CD8-positive, alpha-beta memory T cell (primary cell): ENCODE measurements at places on chromosomes 1 and 21.

GRCh38 chr1:227998374-227999055 is 8.3 kb upstream of the WNT3A start:
- no peak for DNase-seq

GRCh38 chr21:45531393-45532215 is 10.6 kb downstream of the SLC19A1 start:
- no peak for DNase-seq

DNA sequence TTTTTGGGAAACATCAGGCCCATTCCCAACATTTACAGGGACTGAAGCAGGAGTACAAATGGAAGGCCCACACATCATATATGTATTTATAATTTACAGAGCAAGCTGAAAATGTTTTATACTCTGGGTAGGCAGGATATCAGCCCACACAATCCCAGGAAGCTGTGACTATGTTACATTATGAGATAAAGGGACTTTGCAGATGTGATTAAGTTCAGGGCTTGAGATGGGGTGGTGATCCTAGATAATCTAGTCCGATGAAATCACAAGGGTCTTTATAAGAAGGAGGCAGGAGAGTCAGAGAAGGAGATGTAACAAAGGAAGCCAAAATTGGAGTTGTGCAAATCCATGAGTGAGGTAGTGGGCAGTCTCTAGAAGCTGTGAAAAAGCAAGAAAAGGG is 160.5 kb downstream of the PDE4B start:
- DNase-seq, result no peak

DNA sequence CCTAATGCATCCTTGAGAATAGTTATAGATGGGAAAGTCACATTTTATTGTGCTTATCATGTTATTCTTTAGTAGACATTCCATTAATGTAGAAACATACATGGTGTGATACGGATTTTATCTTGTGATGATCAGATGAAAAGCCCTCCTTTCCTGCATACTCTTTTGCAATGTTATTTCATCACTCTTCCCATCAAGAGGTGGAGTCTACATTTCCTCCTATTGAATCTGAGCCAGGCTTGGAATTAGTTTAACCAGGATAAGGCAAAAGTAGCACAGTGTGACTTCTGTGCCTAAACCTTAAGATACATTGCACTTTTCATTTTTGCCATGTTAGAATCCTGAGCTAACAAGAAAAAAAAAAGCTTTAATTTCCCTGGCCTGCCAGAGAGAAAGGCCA is 393.7 kb upstream of the ST6GALNAC5 start:
- no peak for DNase-seq

DNA sequence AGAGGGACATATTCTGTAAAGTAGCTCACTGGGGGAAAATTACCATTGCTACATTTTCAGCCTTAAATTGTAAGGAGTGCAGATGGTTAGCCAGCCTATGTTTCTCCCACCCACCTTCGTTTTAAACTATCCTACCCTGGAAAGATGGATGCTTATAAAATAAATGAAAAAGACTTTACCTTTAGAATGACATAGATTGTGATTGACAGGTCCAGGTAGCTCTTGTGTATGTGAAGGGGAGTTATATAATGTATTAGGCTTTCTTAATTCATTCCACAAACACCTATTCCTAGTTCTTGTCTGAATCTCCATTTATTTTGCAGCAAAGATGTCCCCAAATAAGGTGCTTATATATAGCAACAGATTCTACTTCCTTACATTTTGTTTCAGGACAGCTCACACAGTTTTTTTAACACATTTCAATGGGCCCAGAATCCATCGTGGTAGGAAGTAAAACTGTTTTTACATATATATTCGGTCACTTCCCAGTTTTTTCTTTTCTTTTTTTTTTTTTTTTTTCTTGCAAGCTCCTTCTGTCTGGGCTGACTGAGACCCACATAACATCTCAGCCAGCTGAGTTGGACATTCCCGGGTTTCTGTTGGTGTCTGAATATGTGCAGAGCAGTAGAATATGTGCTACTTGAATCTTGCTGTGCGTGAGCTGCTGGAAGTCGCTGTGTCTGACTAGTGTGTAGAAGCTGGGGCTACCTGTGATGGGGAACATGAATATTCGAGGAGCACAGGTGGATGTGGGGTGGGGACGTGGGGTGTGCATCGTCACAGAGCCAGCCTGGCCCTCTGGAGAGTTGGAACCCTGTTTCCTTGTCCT is 27.8 kb downstream of the UCK2 start:
- DNase-seq, result no peak

- DNase-seq, result no peak
Observed at GRCh38 chr1:1911350-1912041, 3.6 kb upstream of the CALML6 start.

DNA sequence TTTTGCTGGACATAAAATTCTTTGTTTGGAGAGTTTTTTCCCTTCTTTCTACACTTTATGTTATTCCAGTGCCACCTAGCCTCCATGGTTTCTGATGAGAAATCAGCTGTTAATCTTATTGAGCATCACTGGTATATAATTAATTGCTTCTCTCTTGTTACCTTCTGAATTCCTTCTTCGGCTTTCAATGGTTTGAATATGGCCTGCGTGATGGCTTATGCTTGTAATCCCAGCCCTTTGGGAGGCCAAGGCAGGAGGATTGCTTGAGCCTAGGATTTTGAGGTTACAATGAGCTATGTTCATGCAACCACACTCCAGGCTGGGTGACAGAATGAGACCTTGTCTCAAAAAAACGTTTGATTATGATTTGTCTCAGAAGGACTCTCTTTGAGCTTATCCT is 13.0 kb upstream of the CNIH4 start:
- no peak for DNase-seq

- no peak for DNase-seq
Observed at GRCh38 chr21:43318841-43319781, 107.8 kb downstream of the SIK1 start.

DNA sequence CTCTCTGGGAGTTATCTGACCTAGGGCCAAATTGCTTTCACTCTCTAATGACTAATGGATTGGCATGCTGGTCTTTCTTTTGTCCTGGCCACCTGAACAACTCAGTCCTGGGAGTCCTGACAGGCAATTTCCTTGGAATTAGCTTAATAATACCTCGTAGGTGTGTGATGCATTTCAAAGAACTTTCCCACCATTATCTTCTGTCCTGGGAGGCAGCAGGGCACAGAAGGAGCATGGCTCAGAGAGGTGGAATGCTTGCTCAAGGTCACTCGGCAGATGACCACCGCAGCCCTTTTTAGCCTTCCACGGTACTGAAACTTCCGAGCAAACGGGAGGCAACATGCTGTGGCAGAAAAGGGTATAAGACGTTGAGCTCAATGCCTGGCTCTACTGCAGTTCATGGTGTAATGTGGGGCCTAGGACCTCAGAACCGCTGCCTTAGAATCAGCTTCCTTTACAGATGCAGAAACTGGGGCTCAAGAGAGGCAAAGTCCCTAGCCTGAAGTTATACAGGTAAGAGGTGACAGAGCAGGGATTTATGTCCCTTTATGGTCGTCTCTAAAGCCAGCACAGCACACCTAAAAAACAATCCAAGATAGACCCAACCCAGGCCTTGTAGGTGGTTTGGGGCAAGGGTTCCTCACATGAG is 3.2 kb downstream of the ID3 start:
- DNase-seq, result no peak

- DNase-seq, result no peak
Observed at GRCh38 chr1:110928191-110928590, 35.5 kb downstream of the LRIF1 start.

DNA sequence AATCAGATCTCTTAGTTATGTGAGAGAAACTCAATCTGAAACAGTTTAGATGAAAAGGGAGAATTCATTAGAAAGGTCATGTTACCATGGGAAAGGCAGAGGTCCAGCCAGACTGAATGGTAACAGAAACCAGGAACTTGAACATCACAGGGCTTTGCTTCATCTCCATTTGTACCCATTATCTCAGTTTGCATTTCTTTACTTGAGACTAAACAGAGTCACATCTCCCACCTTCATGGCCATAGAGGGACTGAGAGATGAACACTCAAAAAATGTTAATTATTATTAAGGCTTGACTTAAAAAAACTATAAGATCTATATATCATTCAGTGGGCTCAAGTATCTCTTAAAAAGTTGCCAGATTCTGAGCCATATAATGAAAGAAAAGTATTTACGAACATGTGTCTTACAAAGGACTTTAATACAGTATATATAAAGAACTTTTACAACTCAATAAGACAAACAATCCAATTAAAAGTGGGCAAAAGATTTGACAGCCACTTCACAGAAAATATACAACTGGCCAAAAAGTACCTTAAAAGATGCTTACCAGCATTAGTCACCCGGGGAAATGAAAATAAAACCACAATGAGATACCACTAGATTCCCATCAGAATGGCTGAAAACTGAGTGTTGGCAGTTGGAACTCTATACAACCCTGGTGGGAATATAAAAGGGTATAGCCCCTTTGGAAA is 13.2 kb downstream of the KYAT3 start:
- no peak for DNase-seq

DNA sequence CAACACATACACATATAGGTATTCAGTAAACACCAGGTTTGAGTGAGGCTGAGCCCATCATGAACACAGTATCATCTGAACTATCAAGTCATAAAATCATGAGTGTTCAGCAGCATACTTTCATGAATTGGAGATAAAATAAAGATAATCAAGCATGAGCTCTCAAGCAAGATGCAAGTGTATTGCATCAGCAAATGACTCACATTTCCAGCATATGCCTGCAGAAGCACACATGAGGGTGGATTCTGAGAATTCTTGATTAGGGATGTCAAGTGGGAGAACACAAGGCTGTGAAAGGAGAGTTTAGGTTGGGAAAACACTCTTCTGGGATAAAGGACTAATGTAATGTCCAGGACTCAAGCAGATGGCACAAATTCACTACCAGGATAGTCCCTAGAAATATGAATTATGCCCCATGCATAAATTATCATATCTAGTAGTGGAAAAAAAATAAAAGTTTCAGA is 299.2 kb downstream of the SRGAP2C start:
- no peak for DNase-seq

DNA sequence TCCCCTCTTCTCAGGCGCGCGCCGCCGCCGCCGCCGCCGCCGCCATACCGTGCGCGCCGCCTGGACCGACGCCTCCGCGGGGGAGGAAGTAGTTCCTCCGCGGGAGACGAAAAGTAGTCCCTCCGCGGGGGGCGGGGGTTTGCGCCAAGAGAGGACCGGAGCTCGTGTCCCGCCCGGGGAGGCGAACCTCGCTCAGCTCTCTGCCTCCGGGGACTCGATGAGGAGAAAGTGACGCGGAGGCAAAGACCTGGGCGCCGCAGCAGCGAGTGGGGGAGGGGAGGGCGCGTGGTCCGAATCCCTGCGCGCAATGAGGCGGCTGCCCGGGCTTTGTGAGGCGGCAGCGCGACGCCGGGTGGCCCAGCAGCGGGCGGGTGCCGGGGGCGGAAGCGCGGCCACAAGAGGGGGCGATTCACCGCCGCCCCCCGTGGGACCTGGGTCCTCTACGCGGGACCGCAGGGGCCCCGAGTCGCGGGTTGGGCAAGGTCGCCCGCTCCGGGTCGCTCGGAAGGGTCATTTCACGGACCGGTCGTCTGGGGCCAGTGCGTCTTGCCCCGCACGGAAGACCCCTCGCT is at the start of gene BRWD1:
BRWD1 (minus strand) TSS at position 62 of the 572 bp plus-strand sequence. CDS start 141 bp downstream, outside the sequence.
- DNase-seq, result peak; percentile 70

- no peak for DNase-seq
Observed at GRCh38 chr1:171717062-171717718, 24.7 kb downstream of the VAMP4 start.

DNA sequence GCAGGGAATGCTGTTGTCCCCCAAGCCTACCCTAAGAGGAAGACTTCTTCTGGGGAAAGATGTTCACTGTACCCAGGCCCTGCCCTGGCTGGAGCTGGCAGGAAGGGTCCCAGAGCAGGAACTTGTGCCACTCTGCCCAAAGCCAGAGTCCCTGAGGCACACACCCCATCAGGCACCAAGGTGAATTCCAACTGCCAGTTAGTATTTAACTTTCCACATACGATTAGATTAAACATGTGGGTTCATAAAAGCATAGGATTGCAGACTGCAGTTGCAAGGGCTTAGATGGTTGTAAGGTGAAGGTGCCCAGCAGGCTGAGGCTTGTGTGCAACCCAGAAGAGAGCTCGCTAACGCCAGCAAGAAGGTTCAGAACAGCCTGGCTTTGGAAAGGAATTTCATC is at the start of gene KCNE2:
KCNE2 (plus strand) TSS at position 274 of the 400 bp plus-strand sequence. CDS start 6,473 bp downstream, outside the sequence.
- DNase-seq, result no peak

DNA sequence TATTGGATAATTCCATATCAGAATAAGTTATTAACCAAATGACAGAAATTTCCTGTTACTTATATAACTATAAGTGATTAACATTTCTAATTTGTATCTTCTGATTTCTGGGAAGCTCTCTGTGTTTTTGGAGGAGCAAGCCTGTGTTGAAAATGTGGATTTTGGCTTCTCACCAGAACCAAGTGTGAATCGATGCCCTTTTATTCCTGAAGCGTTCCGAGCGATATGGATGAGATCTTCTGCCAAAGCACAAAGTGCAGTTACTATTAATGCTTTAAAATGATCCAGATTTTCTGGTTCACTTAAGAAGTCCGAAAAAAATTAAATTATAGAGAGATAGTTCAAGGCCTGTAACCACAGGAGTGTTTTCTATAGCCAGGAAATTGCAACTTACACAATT is 22.8 kb downstream of the ALG14 start:
- DNase-seq, result no peak

GRCh38 chr1:160880216-160880615 is 4.8 kb downstream of the ITLN1 start:
- DNase-seq, result no peak

DNA sequence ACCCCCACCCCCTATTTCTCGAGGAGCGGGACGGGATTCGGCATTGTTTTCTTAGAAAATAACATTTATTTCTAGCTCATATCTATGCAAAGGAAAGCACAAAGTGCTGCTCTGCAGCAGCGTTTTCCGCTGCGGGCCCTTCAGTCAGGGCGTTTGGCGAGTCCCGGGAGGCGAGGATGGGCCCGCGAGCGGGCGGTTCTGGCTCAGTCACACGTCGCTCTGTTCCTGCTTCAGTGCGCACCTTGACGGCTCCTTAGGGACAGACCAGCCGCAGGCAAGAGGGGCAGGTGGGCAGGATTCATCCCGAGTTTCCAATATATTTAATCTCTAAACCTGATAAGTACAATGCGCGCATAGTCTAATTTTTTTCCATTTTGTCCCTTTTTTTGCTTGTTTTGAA is 5.7 kb downstream of the DMRTA2 start:
- DNase-seq, result no peak
